AG04450 (cell line): ENCODE measurements at places on chromosomes 3 and 15. TPM values are rescaled to one million over a fixed set of nuclear protein-coding genes. Genes with fewer than 3 reads are reported as not detected.
A peak's percentile ranks its signal among the peaks of the same experiment; 100 is the strongest.

Gene CASR
- not detected in 2 replicates for polyA plus RNA-seq

Gene FSD2
- not detected in 2 replicates for polyA plus RNA-seq

Gene CPLX3
- not detected in 2 replicates for polyA plus RNA-seq

Gene OR5H1
- not detected in 2 replicates for polyA plus RNA-seq

Gene LRRIQ4
- polyA plus RNA-seq: not detected in 2 replicates

Gene STARD9
- 2.2 and 3.0 TPM in 2 replicates for polyA plus RNA-seq

Gene MST1R
- 0.10 and 0.41 TPM in 2 replicates for polyA plus RNA-seq

Gene CALML4
- 0.77 and 1.6 TPM in 2 replicates for polyA plus RNA-seq

Gene RAD54L2
- polyA plus RNA-seq: 8.1 and 9.6 TPM in 2 replicates

Gene PAK6
- not detected in 2 replicates for polyA plus RNA-seq

Gene TICRR
- 1.1 and 1.3 TPM in 2 replicates for polyA plus RNA-seq

Gene USP50
- polyA plus RNA-seq: not detected in 2 replicates

Gene CYP1A1
- 0.04 TPM in 1 of 2 replicates, not detected in the other for polyA plus RNA-seq

Gene REC114
- polyA plus RNA-seq: not detected in 2 replicates

Gene ANKRD34C
- polyA plus RNA-seq: not detected in 2 replicates

Gene CLDN16
- polyA plus RNA-seq: 0.04 and 0.25 TPM in 2 replicates

Gene USF3
- polyA plus RNA-seq: 11.7 and 15.4 TPM in 2 replicates

Gene LYZL4
- not detected in 2 replicates for polyA plus RNA-seq

Gene GOLGA8S
- polyA plus RNA-seq: 0.02 and 0.04 TPM in 2 replicates

DNA sequence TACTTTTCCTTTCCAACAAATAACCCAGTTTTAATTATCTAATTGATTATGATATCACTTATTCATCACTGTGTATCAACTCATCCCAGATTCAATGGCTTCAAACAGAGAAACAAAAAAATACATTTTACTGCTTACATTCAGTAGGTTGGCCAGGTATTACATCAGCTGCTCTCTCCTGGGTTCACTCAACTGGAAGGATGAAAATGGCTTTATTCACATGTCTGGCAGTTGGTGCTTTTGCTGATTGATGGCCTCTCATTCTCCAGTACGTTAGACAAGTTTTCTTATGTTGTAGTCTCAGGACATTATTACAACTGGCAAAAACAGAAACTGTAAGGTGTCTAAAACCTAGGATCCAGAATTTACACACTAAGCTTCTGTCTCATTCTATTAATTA is 811.0 kb upstream of the ALCAM start:
- no peak for DNase-seq

DNA sequence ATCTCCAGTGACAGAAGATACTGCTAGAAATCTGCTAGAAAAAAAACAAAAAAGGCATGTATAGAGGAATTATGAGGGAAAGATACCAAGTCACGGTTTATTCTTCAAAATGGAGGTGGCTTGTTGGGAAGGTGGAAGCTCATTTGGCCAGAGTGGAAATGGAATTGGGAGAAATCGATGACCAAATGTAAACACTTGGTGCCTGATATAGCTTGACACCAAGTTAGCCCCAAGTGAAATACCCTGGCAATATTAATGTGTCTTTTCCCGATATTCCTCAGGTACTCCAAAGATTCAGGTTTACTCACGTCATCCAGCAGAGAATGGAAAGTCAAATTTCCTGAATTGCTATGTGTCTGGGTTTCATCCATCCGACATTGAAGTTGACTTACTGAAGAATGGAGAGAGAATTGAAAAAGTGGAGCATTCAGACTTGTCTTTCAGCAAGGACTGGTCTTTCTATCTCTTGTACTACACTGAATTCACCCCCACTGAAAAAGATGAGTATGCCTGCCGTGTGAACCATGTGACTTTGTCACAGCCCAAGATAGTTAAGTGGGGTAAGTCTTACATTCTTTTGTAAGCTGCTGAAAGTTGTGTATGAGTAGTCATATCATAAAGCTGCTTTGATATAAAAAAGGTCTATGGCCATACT is 4.0 kb downstream of the B2M start:
- DNase-seq: no peak

DNA sequence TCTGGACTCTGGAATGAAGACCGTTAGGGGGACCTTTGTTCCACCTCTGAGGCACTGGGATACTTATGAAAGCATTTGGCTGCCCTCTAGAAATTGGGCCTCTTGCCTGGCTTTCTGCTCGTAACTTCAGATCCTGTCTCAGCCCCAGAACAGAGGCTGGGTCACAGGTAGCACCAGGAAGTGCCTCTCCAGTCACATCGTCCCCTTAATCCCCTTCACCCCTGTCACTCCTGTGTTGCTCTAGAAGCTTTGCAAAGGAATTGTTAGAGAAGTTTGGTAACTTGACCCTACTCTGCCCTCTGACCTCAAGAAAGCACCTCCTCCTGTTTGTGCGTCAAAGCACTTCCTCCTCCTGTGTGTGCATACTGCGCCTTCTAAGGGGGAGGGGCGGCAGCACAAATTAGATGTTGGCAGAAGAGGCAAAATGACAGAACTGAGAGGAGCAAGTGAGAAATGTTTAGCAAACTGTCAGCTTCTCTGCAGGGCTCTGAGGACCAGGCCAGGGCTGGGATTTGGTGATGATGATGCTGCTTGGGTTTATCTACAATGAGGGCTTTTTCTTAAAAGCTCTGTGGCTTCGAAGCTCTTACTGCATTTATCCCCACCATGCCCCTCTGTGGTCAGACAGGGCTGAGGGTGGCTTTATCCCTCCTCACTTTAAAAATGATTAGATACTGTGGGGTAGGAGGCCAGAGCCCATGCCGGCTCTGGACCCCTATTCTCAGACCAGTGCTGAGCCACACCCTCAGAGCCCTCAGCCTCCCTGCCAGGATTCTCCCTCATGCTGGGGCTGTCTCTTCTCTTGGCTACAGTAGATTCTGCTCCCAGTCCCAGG is 76.2 kb downstream of the LARS2 start:
- DNase-seq: no peak

DNA sequence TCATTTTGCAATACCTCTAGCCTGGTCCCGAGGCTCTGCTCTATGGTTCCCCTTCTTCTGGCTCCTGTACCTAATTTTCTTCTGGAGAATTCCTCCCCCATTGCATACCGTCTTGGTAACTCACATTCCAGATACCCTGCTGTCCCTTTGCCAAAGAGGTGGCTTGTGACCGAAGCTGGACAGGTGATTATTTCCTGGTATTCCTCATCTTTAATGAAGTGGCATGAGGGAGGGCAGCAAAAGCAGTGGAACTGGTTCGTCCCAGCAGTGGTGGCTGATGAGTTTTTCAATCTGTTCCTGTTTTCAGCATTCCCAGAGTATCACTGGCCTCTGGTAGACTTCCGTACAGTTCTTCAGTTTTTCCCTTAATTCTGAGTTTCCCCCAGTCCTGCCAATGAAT is 186.2 kb upstream of the CADPS start:
- no peak for DNase-seq

DNA sequence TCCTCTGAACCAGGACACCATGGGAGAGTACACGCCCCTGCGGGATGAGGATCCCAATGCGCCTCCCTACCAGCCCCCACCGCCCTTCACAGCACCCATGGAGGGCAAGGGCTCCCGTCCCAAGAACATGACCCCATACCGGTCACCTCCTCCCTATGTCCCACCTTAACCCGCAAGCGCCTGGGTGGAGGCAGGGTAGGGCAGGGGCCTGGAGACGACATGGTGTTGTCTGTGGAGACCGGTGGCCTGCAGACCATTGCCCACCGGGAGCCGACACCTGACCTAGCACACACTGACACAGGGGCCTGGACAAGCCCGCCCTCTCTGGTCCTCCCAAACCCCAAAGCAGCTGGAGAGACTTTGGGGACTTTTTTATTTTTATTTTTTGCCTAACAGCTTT is 21.2 kb upstream of the BSN start:
- DNase-seq: no peak

DNA sequence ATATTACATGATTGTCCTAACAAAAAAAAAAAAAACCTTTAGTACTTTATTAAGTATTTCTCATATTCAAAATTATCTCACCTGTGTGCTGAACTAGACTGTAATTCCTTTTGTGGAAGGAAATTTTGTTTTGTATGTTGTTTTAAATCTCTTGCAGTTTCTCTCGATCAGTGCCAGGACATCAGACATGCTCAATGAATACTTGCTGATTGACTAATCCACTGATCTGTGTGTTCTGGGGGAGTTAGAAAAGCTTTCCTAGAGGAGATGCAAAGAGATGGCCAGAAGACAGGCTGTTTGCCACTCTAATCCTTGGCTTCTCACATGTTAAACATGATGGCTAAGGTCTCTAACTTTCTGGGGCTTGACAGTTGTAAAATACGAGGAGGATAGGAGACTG is 233.3 kb upstream of the NR2E3 start:
- DNase-seq: no peak

DNA sequence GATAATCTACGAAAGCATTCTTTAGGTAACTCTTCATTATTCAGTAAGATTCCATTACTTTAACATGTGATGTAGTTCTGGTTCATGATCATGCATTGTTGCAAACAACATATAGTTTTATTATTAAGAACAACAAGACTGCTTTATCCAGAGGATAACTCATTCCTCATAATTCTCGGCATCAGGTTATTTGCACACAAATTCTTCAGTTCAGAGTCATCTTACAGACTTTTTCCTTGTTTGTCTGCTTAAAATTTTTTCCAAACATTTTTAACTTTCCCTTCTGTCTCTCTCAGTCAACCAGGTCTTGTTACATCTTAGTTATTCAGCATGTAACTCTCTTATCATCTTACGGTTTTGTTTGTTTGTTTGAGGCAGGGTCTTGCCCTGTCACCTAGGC is 60.1 kb downstream of the VGLL3 start:
- DNase-seq: no peak

GRCh38 chr15:101142711-101143110 is 109.1 kb downstream of the CHSY1 start:
- DNase-seq: no peak

- no peak for DNase-seq
Measured at GRCh38 chr15:47806008-47806407, 88.7 kb downstream of the SEMA6D start.

- DNase-seq: no peak
Measured at GRCh38 chr15:98773616-98774015, 125.3 kb downstream of the IGF1R start.

GRCh38 chr15:73237910-73238309 is 130.8 kb downstream of the HCN4 start:
- DNase-seq: no peak

- DNase-seq: no peak
Measured at GRCh38 chr3:127851899-127852298, 29.6 kb upstream of the MGLL start.

GRCh38 chr3:65595222-65596028 is 443.3 kb downstream of the MAGI1 start:
- no peak for DNase-seq

- DNase-seq: no peak
Measured at GRCh38 chr15:58334803-58335202, 97.0 kb upstream of the LIPC start.

DNA sequence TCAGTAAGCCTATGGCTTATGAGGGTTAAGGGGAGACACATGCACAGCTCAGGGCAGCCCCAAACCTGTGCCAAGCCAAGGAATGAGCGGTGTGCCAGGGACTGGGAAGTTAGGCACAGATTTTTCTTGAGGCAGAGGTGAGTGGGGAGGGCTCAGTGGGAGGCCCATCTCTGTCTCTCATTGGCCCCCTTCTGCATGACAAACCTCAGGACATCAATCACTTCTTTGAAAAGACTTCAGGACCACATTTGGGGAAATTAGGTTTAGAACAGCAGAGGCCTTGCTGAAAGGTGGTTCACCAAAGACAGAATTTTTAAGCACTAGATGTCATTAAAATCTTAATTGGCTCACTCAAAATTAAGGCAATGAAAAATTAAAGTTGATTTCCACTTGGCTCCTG is 57.2 kb downstream of the RAB11A start:
- DNase-seq: no peak

DNA sequence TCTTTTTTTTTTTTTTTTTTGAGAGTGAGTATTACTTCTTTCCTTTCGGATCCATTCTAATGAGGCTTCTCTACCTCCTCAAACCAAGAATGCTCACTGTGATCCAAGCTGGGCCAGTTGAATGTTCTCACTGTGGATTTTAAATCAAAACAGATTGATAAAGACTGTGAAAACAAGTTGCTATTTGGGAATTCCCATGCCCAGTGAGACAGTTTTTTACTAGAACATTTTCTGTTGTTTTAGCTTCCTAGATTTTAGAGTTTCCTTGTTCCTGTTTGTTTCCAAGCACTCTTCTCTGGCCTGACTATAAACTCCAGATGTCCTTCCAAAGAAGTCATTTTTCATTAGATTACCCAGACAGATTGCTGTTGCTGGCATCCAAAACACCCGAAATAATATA is 60.1 kb upstream of the GALNT15 start:
- no peak for DNase-seq

DNA sequence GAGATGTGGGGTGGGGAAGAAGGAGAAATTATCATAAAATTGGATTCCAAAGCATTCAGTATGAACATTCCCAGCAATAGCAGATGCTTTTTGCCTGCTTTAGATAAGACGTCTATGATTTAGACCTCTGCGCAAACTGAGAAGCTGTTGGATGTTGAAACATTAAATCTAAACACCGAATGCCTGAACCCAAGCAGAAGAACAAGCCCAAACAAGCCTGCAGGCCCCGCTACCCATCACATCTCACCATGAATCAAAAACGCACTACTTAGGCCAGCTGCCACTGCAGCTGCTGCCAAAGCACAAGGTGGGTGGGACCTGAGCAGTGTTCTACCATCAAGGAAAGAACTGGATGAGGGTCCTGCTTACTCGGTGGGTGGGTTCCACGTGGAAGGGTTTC is 24.4 kb upstream of the THBS1 start:
- DNase-seq: peak; percentile 75

DNA sequence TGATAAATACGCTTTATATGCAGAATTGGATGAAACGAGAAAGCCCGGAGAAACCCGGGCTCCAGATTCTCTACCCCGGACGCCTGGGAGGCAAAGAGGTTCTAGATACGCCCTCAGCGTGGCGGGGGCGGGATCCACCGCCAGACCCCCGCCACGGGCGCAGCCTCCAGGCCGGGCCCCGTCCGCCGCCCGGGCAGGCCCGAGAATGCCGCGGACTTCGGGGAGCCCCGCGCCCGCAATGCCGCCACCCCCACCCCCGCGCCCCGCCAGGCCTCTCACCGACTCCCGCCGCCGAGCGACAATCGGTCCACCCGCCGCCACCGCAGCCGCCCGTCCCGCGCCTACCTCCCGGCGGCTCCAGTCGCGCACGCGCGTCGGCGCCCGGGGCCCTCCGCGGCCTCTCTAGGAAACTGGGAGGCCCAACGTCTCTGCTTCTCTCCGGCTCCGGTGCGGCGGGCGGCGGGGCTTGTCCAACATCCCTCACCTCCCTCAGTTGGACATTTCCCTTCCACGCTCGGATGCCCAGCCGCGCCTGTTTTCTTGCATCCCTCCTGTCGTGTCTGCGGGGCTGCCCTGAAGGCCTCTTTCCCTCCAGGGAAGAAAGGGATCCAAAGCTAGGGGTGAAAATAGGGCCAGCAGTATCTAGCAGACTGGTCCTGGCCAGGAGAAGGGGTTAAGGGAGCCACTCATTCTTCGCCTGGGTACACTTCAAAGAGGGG is at the start of gene ZNF445:
Gene ZNF445 (minus strand): TSS at position 359 of the 719 bp plus-strand sequence. CDS start 22,121 bp downstream, outside the sequence.
- peak; percentile 23 for DNase-seq

DNA sequence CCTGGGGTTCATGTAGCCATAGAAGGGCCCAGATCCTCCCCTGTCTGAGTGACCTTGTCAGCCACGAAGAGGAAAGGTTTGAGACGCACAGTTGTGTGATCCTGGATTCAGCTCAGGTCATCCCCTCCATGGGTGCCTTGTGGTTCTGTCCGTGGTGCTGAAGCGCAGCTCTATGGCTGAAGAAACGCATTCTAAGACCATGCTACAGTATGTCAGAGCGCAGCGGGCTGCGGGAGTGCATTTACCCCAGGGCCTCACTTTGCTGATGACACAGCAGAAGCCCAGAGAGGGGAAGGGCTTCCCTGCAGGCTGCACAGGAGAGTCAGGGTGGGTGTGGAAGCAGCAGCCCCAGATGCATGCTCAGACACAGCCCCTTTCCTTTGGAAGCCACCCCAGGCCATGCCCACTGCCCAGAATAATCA is 68.8 kb upstream of the IQSEC1 start:
- DNase-seq: no peak
